ENCODE measurements at places on chromosomes 1 and 21.

DNA sequence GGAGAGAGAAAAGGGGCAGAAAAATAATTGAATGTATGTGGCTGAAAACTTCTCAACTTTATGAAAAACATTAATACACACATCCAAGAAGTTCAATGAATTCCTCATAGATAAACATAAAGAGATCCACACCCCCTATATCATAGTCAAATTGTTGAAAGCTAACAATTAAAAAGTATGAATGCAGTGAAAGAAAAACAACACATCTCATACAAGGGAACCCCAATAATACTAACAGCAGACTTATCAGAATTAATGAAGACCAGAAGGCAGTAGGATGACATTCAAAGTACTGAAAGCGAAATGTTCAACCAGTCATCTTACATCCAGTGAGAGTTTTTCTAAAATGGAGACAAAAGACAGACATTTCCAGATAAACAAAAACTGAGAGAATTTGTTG lies 134.4 kb downstream of the FMN2 start:
- DNase-seq, result no peak

GRCh38 chr21:21247424-21247823 lies 249.2 kb downstream of the NCAM2 start:
- no peak for DNase-seq

DNA sequence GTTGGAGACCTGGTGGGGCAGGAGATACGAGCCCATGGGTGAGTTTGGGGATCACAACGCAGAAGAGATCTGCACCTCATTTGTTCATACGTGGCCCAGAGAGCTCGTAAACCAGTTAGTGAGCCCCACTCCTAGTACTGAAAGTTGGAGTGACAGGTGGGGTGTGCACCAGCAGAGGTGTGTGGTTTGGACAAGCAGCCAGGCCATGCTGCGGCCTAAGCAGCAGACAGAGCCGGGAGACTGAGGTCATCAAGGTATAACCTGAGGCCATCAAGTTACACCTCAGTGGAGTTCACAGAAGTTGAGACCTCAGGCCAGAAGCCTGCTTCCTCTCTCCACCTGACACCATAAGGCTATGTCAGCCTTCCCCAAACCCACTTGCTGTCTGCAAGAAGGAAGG lies 27.6 kb downstream of the KCNJ6 start:
- no peak for DNase-seq

- no peak for DNase-seq
Measured at GRCh38 chr1:81506699-81507098, 294.0 kb upstream of the ADGRL2 start.

DNA sequence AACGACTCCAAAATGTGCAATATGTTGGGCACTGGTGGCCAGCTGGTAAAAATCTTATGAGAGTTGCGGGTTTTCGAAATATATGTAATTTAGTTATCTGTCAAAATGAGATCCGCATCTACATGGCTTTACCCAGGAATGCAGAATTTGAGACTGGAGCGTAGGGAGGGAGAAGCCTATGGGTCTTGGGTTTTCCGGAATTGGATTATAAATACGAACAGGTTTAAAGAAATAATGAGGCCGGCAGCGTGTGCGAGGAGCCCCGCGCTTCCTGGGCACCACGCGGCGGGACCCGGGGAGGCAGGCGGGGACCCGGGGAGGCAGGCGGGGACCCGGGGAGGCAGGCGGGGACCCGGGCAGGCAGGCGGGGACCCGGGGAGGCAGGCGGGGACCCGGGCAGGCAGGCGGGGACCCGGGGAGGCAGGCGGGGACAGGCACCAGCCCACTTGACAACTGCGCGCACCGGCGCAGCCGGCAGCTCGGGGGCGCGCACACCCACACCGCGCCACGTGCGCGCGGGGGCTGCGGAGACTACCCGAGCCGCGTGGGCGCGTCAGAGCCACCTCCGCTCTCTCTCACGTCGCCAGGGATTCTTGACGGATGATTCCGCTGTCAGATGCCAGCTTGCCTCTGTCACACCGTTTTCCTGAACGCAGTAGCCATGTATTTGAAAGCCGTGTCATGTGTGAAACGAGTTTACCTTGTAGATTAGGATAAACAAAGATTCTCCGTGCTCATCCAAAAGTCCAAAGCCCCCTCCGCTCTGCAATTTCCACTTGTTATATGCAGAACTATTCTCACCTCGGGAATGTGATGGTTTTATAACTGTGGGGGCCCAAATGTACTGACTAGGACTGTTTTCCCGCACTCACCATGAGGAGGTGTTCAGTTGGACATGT lies 54.3 kb upstream of the HNRNPU start:
- peak; percentile 76 for DNase-seq

- no peak for DNase-seq
Measured at GRCh38 chr1:25692560-25692959, 76.0 kb downstream of the MAN1C1 start.

DNA sequence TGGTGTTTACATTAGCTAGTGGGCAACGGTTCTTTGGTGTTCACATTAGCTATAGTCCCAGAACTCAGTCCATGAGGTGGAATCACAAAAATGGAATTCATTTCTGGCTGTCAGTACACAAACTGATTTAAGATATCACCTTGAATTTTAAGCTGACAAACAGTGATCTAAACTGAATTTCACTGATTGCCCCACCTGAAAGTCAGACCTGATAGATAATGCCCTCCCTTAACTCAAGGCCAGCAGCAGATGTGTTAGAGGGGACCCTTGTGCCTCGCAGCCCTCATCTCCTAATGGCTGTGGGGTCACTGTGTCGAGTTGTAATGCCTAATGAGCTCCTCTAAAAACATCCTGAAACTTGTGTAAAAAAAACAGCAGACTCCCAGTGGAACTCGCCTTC lies 8.6 kb downstream of the ARF1 start:
- DNase-seq, result no peak
